OCI-M1 (cell line): ENCODE measurements at places on chromosomes 12 and 14.

DNA sequence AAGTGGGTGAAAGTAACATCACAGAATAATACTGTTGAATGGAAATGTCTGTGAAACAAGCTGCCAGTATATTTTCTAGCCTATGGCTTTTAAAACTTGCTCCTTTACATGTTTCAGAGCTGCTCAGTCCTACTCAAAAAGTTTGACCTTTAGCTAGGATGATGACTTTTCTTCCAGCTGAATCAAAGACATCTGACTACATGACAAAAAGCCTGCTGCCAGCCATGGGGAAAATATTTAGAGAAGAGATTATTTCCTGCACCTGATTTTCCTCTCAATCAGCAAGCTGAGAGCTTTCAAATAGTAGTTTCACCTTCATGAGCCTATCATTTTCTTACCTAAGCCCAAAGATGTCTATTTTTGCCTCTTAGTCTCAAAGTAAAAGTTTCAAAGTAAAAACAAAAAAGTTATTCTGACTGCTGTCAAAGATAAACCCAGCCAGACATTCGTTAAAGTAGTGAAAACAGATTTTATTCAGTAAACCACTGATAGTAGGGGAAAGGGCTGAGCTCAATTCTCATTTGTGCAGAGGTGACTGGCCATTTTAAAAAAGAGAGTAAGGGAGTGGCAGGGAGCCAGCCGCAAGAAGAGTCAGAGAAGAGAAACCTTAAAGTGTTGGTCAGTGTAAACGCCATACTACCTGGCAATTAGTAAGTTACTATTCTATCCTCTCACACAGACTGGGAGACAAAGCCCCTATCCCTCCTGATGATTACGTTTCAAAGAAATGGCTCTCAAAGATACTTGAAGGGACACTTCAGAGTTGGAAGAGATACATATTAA lies 2.2 kb downstream of the ATP6V1D start:
- DNase-seq = peak; percentile 10

DNA sequence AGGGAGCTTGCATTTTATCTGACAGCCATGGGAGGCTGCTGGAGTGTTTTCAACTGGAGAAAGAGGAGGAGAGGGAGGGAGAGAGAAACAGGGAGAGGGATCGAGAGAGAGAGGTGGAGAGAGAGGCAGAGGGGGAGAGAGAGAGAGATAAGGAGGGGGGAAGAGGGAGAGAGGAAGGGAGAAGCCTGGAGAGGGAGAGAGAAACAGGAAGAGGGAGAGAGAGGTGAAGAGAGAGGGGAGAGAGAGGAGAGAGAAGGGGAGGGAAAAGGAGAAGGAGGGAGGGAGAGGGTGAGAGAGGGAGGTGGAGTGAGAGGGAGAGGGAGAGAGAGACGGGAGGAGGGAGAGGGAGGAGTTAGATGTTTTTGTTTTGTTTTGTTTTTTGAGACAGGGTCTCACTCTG lies 45.6 kb downstream of the DNAH10 start:
- peak; percentile 45 for DNase-seq

- DNase-seq = no peak
Observed at GRCh38 chr14:69501423-69501838, 16.9 kb downstream of the PLEKHD1 start.

GRCh38 chr12:19867970-19868369 lies 428.7 kb downstream of the AEBP2 start:
- DNase-seq = no peak

DNA sequence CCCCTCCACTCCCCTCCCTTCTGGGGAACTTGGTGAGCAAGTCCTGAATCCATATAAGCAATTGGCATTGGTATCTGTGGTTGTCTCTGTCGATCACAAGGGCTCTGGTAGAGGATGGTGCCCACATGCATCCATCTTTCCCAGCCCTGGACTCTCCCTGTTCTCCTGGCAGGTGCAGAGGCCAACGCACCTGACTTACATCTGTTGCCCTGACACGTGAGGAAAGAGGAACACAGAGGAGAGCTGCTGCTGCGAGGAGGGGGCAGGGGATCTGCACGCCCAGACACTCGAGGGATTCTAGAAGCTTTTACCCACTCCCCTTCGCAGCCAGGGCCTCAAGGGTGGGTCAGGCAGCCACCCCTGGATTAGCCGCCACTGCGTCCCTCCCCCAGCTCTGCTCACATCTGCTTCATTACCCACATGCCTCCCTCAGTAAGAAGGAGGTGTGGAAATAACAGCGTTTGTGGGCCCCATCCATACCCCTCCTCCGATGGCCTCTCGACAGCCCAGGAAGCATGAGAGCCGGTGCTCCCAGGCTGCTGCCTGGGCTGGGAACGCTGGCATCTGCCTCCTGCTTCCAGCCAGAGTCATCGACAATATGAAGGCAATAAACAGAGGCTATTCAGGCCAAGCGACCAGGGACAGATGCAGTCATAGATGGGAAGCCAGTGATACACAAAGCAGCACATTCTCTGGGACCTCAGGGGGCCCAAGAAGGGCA lies 56.5 kb downstream of the KDM2B start:
- no peak for DNase-seq

DNA sequence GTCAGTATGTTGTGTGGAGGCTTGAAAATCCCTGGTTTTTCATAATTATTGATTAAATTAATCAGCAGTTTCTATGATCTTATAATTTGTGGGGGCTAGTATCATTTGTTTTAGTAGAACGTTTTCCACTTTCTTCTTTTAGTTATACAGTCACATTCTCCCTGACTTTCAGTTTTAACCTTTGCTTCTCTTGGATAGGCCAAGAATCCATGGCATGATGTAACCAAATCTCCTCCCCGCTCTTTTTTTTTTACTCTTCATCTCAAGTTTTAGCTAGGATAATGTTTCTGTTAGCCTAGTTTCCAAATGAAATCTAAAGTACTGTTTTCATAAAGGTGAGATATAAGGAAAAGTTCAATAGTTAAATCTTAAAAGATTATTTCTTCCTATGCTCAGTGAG lies 106.5 kb downstream of the TMEM117 start:
- no peak for DNase-seq
